NCI-H460 (cell line): ENCODE measurements at places on chromosomes 12 and 14.

DNA sequence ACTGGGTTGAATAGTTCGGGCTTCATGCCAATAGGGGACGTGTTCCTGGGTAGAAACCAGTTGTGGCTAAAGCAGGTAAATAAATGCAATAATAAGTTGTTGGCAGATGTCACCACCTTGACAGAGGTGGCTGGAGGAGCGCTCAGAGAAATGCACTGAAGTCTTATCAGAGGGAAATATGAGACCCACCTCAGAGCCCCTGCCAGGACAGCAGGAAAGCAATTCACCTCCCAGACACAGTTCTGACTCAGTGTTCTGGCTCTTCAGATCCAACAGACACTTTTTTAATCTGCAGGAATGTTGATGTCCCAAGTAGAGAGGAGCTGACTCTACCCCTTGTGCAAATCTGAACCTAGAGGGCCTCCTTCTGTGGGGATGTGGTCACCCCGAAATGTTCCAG, 687.1 kb upstream of the FBXO33 start:
- no peak for DNase-seq

DNA sequence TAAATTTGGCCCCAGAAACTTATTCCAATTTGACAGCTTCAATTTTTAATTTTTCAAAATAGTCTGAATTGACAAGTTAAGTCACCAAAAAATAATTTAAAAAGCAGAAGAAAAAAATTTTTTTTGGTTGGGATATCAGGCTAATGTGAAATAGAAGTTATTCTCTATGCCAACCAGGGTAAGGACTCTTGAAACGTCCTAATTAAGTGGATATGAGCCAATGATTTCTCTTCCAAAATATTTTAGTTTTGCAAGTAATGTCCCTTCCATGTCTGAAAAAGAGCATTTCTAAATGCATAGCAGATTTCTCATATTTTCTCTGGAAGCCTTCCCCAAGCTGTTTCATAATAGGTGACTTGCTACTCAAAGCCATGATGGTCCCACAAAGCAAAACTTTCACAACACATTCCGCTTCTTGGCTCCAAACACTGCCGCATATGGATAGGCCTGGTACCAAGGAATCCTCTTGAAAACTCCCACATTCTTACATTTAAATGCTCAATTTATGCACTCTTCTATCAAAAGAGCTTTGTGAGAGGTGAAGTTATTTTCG, 65.1 kb downstream of the SIX6 start:
- DNase-seq = no peak

DNA sequence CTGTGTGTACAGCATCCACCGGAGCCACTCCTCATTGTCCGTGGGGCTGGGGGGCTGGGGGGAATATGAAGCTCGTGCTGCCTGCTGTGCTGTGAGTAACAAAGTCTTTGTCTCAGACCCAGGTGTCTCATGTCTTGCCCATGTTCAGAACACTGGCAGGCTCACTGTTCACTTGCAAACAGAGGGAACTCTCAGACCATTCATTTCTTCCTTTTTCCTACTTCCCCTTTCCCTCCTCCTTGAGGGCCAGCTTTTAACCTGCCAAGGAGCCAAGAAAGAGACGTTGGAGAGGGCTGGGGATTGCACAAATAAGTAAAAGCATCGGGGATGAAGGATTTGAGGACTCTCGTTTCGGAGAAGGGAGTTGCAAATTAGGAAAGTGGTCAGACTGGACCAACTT, 21.6 kb downstream of the GPR132 start:
- no peak for DNase-seq

DNA sequence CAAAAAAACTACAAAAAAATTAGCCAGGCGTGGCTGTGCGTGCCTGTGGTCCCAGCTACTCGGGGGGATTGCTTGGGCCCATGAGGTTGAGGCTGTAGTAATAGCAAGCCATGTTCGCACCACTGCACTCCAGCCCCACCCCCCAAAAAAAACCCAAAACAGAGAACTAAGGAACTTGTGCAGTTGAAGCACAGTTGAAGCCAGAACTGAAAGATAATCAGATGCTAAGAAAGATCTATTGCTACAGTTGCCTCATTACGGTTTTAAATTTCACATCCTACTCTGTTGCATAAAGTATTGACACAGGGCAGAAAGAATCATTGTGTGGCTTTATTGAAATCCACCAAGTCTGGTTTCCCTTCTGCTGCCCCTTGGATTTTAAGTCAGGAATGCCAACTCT, 3.8 kb downstream of the CS start:
- DNase-seq = no peak

DNA sequence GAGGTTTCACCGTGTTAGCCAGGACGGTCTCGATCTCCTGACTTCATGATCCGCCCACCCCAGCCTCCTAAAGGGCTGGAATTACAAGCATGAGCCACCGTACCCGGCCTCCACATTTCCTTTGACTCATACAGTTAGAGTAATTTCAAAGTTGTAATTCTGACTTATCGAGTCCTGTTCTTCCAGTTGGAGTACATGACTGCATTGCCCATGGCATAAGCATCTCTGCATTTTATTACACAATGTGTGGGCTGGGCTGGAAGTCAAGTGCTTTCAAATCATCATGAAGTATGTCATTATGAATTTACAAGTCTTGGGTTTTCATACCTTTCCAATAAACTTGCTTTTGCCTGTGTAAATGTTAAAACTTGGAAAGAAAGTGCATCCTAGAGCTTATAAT, 1295.7 kb upstream of the FLRT2 start:
- no peak for DNase-seq

GRCh38 chr14:52307905-52308304, 6.2 kb upstream of the PTGER2 start:
- no peak for DNase-seq

DNA sequence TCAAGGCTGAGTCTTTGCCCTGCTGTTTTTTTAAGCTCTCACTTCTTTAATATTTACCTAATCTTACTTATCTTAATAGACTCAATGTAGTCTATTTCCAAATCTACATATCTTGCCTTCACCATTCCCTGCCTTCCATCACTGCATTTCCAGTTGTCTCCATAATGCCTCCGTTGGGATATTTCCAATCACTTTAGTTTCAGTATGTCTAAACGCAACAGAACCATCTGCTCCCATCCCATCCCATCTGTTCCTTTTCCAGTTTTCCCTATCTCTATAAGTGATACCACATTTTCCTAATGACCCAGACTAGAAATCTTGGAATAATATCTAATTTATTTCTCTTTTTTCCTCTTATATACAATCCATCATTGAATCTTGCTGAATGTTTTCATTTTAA, 15.1 kb upstream of the CCDC198 start:
- DNase-seq = no peak
